ENCODE measurements at places on chromosomes 1 and 21.

GRCh38 chr21:45405271-45405818 lies 380 bp downstream of the COL18A1 start:
- H3K36me3 ChIP-seq, result no peaks in the 10 kb centered on the region
- no peak for DNase-seq
- no peak overlapping the region for H3K4me3 ChIP-seq
- H3K4me1 ChIP-seq, result peaks cover 8% of the 10 kb centered on the region

GRCh38 chr1:41537788-41538351 lies 53.4 kb upstream of the EDN2 start:
- peaks cover 8% of the 10 kb centered on the region for H3K27me3 ChIP-seq
- H3K4me3 ChIP-seq, result no peak overlapping the region
- H3K36me3 ChIP-seq, result no peaks in the 10 kb centered on the region
- peak; percentile 63 for DNase-seq

DNA sequence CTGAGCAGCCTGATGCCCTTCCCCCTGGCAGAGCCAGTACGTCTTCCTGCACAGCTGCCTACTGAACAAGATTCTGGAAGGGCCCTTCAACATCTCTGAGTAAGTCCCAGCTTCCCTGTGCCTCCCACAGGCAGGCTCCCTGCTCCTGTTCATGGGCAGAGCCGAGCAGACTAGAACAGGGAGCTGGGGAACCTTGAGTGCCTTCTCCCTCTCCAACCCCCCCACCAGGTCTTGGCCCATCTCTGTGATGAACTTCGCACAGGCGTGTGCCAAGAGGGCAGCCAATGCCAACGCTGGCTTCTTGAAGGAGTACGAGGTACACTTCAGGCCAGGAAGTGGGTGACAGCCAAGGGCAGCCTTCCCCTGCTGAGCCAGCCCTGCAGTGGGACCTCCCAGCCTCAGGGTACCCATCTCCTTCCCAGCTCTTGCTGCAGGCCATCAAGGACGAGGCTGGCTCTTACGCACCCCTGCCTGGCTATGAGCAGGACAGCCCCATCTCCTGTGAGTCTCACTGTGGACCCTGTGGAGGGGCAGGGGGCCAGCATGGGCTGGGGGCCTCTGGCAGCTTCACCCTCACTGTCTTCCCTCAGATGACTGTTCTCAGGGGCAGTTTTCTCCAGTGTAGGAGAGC lies 6.4 kb upstream of the LGR6 start:
- no peak overlapping the region for H3K27ac ChIP-seq
- DNase-seq, result peak; percentile 61
- H3K4me3 ChIP-seq, result no peak overlapping the region
- no peaks in the 10 kb centered on the region for H3K36me3 ChIP-seq
- H3K4me1 ChIP-seq, result peaks cover 40% of the 10 kb centered on the region

- H3K4me1 ChIP-seq, result peaks cover 28% of the 10 kb centered on the region
- H3K4me3 ChIP-seq, result no peak overlapping the region
Measured at GRCh38 chr1:10717296-10718082, 79.0 kb downstream of the CASZ1 start.

- H3K27me3 ChIP-seq, result no peaks in the 10 kb centered on the region
- DNase-seq, result no peak
- no peak overlapping the region for H3K4me3 ChIP-seq
- no peaks in the 10 kb centered on the region for H3K4me1 ChIP-seq
- H3K36me3 ChIP-seq, result no peaks in the 10 kb centered on the region
Measured at GRCh38 chr1:159804924-159805323, 2.8 kb downstream of the FCRL6 start.

GRCh38 chr21:34700605-34701004 lies 31.8 kb downstream of the CLIC6 start:
- no peaks in the 10 kb centered on the region for H3K27me3 ChIP-seq
- DNase-seq, result no peak
- no peak overlapping the region for H3K27ac ChIP-seq
- H3K4me3 ChIP-seq, result no peak overlapping the region

- H3K4me1 ChIP-seq, result no peaks in the 10 kb centered on the region
- no peak for DNase-seq
- no peak overlapping the region for H3K27ac ChIP-seq
- H3K36me3 ChIP-seq, result peaks cover 24% of the 10 kb centered on the region
Measured at GRCh38 chr1:23110391-23110790, 58.3 kb downstream of the LUZP1 start.

DNA sequence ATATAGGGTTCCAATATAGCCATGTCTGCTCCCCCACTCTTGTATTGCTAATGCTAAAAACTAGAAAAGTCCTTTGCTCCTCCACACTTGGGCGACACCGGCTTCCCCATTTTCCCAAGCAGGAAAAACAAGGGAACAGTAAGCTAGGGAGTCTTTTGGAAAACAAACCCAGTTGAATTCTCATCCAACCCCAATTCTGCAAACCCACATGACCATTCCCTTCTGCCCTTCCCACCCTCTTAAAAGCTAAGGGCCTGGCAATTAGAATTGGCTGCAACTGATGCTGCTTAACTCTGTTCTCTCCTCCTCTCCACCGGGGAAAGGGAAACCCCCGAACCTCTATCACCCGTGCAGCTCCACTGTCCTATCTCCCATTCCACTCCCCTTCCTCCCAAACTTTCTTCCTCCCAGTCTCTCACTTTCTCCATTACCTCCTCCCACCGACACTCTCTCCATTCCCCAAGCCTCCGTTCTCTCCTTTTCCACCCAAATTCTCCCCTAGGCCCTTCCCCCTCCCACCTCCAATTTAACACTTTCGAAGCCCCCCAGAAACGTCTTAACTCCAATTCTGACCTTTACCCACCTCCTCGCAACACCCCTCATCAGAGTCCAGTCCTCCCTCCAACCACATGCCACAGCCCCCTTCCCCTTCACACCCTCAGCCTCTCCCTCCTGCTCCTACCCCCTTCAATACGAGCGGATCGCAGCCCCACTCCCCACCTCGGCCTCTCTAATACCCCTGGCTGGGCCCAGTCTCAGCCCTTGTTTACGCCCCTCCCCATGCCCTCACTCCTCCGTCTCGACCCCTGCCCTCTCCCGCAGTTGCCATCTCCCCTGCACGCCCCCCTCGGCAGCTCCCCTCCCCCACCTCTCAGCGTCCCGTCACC lies 701 bp downstream of the DEDD start:
- H3K36me3 ChIP-seq, result peaks cover 30% of the 10 kb centered on the region
- DNase-seq, result peak; percentile 22
- peaks cover 5% of the 10 kb centered on the region for H3K4me1 ChIP-seq
- peak overlapping the region; percentile 65 for H3K27ac ChIP-seq

GRCh38 chr21:40115775-40116174 lies 248.5 kb downstream of the PCP4 start:
- H3K27me3 ChIP-seq, result no peaks in the 10 kb centered on the region
- H3K27ac ChIP-seq, result no peak overlapping the region
- H3K4me3 ChIP-seq, result no peak overlapping the region
- no peaks in the 10 kb centered on the region for H3K4me1 ChIP-seq
- DNase-seq, result no peak

DNA sequence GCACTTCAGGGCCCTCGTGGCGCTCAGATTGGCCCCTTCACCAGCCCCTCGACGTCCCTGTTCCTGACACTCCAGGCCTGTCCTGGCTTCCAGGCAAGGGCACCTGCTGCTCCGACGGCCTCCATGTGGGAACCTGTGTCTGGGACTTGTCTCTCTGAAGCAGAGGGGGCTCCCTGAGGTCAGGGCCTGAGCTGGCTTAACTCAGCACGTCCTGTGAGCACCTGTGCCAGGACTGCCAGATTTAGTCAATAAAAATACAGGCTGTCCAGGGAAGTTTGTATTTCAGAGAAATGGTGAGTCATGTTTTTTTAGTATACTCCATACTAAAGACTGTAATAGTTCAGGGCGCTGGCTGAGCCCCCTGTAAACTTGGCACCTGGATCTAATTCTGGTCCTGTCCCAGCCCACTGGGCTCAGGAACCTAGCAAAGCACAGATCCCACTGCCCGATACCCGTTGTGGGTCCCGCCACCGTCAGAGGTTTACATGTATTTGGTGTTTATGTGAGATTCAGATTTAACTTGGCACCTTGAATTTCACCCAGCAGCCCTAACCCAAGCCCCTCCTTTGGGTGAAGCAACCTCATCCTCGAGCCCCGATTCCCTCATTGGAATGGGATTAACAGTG lies 109.9 kb upstream of the IFFO2 start:
- no peak overlapping the region for H3K27ac ChIP-seq
- H3K4me3 ChIP-seq, result no peak overlapping the region
- peaks cover 7% of the 10 kb centered on the region for H3K4me1 ChIP-seq
- H3K36me3 ChIP-seq, result no peaks in the 10 kb centered on the region
- peaks cover 13% of the 10 kb centered on the region for H3K27me3 ChIP-seq

GRCh38 chr1:237309595-237310118 lies 267.7 kb downstream of the RYR2 start:
- no peaks in the 10 kb centered on the region for H3K36me3 ChIP-seq
- H3K27me3 ChIP-seq, result no peaks in the 10 kb centered on the region
- DNase-seq, result no peak

Data from large intestine (tissue), 12 donors.